ENCODE measurements at places on chromosomes 6 and 20. TPM values are rescaled to one million over a fixed set of nuclear protein-coding genes. Genes with fewer than 3 reads are reported as not detected.

The HSPA1B gene
- total RNA-seq: 225 TPM

The TTLL9 gene
- total RNA-seq: 0.47 TPM

The TBXT gene
- total RNA-seq: not detected

The OR2B2 gene
- not detected for total RNA-seq

DNA sequence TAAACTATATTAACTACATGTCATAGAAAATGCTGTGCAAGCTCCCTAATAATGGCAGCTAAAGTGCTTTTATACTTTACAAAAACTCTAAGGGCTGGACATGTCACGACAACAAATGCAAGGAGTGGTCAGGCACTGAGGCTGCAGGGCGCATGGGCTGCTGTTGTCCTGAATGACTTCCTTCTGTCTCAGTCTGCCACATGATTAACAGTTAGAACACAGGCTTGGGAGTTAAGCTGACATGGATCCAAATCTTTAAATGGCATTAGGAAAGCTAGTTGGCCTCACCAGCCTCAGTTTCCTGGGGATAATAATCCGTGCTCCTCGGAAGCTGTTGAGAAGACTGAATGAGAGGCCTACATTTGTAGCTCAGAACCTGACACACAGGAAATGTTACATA, 57.4 kb downstream of the PREP start:
- ATAC-seq: no peak

GRCh38 chr6:9408402-9409117, 973.2 kb upstream of the SLC35B3 start:
- ATAC-seq: no peak

GRCh38 chr6:131231891-131232290, 96.6 kb downstream of the AKAP7 start:
- ATAC-seq: no peak

GRCh38 chr6:20252311-20252710, 40.0 kb upstream of the MBOAT1 start:
- no peak for ATAC-seq

DNA sequence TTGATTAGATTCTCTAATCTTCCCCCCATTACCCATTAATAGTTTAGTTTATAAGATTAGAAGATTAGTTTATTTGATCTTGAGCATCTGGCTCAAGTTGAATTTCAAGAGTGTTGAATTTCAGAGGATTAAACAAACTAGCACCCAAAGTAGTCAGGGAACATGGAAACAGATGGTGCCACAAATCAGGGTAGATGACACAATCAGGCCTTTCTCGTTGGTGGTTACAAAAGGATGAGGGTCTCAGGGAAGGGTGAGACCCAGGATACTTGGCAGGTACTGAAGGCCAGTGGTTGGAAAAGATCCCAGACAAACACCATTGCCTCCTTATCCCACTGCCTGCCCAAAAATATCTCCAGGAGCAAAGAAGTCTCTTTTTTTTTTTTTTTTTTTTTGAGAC, 29.5 kb upstream of the ADGRF1 start:
- no peak for ATAC-seq

- no peak for ATAC-seq
These were observed 31.3 kb downstream of the KCNK5 start for GRCh38 chr6:39197922-39198500.

GRCh38 chr6:163263998-163264661, 150.4 kb upstream of the QKI start:
- no peak for ATAC-seq

The TBC1D32 gene
- total RNA-seq: 1.7 TPM

GRCh38 chr20:50364542-50364941, 145.6 kb upstream of the PTPN1 start:
- no peak for ATAC-seq

DNA sequence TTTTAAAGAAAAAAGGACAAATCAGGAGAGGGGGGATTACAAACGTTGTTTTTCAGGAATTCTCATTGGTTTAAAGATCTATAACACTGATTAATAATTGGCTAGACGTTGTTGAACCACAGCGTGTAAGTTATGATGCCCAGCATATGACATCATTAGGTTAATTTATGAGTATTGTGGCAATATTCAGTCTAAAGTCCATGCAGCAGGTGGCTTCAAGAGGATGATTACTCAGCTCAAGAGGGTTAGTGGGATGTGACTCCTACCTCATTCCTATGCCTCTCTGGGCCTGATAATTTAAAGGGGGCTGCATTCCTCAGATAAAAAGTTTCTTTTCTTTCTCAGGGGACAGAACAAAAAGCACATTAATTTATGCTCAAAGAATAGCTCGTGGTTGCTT, 1309.0 kb downstream of the EPHA7 start:
- ATAC-seq: no peak

The GSTA4 gene
- total RNA-seq: 25.7 TPM

DNA sequence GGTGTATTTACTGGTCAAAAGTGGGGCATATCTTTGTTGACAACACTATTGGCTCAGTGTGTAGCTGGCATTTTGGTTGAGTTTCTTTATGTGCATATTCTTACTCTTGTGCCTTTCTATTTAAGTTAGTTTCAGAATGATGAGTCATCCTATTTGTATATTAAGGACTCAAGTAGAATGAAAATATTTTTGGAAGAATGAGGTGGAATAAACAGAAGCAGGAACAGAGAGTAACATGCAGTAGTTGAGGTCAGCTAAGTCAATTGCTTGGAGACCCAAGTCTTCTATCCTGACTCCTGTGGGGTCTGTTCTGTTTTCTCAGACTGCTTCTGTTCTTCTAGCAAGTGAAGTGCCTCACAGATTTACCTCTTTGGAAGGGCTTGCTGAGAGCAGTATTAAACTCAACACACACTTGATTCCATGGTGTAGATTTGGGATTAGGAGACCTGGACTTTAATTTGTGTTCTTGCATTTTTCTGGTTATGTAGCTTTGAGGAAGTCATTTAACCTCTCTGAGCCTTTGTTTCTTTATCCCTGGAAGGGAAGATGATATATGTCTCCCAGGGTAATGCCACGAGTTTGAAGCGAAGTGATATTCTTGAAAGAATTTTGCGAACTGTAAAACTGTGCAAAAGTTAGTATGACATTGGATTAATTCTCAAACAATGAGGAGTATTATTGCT, 324.3 kb downstream of the QKI start:
- no peak for ATAC-seq

GRCh38 chr6:161444464-161444863, 170.6 kb upstream of the AGPAT4 start:
- ATAC-seq: peak; percentile 66
